Activated T-helper 2 cell treated with anti-CD3 and anti-CD28 coated beads, Interferon-gamma antibody, Interleukin-2, Interleukin-4, amounts not matched to agents 10 μg/mL and 5 μg/mL and 100 μg/mL, durations not matched to agents 14 hours and 24 hours and 36 hours (primary cell): ENCODE measurements at places on chromosomes 3 and 15. TPM values are rescaled to one million over a fixed set of nuclear protein-coding genes. Genes with fewer than 3 reads are reported as not detected.

GRCh38 chr15:78418686-78419085, 19.3 kb upstream of the IREB2 start:
- H3K4me3 ChIP-seq, result no peak overlapping the region
- DNase-seq, result no peak
- no peaks in the 10 kb centered on the region for H3K36me3 ChIP-seq
- H3K4me1 ChIP-seq, result peaks cover 5% of the 10 kb centered on the region
- H3K27me3 ChIP-seq, result peaks cover 21% of the 10 kb centered on the region
- H3K27ac ChIP-seq, result no peak overlapping the region

DNA sequence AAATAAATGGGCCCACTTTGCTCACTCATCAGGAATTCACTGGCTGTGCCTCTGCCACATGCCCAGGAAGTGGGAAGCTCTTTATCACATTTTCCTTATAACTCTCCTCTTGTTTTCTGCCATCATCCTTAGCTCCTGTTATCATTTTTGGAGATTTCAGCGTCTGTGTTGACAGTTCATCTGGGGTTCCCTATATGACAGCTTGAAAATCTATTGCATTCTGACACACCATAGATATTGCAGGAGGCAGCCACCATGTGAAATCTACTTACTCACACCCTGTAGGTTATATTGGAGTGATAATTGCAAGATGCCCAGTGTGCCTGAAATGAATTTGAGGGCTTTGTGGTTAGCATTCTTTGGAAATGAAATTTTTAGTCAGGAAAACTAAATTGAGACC, 132.9 kb downstream of the RYR3 start:
- no peak overlapping the region for H3K27ac ChIP-seq
- H3K4me1 ChIP-seq, result no peaks in the 10 kb centered on the region
- H3K36me3 ChIP-seq, result no peaks in the 10 kb centered on the region
- no peak overlapping the region for H3K4me3 ChIP-seq
- H3K27me3 ChIP-seq, result peaks cover 4% of the 10 kb centered on the region

Gene SERPINI2
- not detected in 2 replicates for total RNA-seq

Gene SRGAP3
- 0.71 and 0.85 TPM in 2 replicates for total RNA-seq

Gene IL5RA
- total RNA-seq, result 0.18 TPM in 1 of 2 replicates, not detected in the other
